ENCODE measurements at places on chromosomes 7 and 10.
A peak's percentile ranks its signal among the peaks of the same experiment; 100 is the strongest.

DNA sequence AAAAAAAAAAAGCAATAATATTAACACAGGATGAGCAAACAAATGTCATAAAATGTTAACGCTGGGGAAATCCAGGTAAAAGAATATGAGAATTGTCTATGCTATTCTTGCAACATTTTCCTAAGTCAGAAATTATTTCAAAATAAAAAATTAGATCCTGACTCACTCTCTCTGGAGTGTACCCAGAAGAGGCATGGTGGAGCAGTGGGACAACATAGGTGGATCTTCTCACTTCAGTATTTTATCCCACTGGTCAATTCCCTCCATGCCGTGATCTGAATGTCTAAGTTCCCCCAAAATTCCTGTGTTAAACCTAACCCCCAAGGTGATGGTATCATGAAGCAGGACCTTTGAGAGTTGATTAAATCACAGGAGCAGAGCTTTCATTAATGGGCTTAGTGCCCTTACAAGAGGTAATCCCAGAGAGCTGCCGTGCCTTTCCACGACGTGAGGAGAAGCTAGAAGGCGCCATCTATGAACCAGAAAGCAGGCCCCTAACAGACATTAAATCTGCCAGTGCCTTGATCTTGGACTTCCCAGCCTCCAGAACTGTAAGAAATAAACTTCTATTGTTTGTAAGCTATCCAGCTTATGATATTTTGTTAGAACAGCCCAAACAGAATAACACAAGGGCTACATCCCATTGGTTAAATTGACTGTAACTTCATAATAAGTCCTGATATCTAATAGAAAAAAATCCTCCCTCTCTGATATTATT lies 35.2 kb downstream of the USP6NL start:
- no peak for DNase-seq

DNA sequence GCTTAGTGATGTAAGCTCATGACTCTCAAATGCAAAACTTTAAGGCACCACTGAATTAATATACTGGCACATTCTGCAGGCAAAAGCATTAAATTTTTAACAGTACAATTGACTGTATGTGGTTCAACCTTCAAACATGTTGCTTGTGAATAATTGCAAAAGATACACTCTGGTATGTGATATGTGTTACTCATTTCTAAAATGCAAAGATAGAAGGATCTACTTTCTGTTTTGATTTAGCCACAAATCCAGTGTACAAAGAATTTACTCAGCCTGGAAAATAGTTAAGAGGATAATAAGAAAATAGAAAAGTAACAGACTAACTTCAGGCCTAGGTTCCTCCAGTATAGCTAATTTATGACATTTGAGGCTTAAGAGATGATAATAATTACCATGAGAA lies 66.6 kb upstream of the NOBOX start:
- no peak for DNase-seq

- DNase-seq: no peak
These were observed 338.2 kb downstream of the TCERG1L start for GRCh38 chr10:130973127-130973839.

DNA sequence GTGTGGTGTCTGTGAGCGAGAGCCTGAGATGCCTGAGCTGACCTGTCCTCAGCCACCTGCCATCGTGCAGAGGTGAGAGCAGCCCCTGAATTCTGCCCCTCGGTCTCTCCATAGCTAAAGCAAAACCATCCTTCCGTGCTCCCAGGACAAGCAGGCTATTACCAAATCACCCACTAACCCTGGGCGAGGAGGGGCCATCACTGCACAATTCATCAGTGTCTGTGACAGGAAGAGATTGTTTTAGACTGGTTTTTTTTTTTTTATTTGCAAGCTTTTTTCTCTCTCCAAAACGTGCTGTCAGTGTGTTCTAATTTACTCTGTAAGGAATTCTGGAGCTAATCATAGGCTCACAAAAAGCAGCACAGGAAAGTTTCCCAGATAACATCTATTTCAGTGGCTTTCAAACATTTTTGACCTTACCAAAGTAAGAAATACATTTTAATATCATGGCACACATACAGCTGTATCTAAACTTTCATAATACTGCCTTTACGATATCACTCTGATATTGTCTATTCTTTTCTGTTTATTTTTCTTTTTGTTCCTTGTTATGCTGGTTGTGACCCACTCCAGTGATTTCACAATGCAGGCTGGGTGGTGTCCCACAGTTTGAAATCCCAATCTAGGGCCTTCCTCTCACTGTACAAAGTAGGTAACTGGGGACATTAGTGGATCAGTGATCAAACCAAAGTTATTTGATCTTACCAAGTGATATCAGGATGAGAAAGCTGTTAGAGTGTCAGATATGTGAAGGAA lies 62.8 kb downstream of the EGFR start:
- DNase-seq: no peak

DNA sequence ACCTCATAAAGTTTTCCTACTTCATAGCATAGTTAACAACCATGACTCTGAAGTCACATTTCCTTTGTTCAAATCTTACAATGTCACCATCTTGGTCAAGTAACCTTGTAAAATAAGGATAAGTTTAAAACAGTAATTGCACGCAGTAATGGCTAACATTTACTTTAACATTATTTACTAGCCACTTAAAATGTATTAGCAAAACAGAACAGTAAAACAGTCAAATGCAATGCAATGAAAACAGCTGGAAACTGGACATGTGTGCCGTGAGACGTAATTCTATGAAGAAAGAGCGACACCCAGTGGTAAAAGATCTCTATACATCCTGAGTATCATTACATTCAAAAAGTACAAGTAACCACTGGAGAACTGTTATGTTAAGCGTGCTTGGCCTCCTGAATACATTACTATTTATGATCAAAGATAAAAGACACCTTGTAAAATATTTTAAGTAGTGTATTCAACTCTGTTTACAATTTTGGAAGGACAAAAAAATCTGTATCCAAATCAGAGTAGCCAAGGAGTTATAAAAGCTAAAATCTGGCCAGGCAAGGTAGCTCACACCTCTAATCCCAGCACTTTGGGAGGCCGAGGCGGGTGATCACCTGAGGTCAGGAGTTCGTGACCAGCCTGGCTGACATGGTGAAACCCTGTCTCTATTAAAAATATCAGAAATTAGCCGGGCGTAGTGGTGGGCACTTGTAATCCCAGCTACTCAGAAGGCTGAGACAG lies 27.2 kb downstream of the ATE1 start:
- no peak for DNase-seq

DNA sequence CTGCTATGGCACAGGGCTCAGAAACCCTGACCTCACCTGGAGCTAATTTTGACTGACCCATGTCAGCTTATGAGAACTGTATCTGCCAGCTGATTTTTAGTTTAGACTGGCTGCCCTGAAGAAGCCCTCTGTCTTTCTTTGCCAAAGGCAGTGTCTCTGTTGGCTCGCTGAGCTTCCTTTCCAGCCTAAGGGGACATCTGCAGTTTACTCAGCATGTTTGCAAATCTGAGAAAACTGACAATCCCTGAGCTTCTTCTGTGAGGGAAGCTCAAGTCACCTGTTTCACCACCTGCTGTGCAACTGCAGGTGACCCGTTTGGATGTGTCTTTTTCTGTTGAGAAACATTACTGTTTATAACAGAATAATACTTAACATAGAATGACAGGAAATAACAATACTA lies 46.0 kb downstream of the PRKAR2B start:
- DNase-seq: no peak

GRCh38 chr10:103244666-103245271 lies 918 bp upstream of the RPEL1 start:
- DNase-seq: peak; percentile 60

GRCh38 chr7:78441737-78442136 lies 643.2 kb downstream of the PHTF2 start:
- DNase-seq: no peak

- no peak for DNase-seq
These were observed 222.8 kb downstream of the PTN start for GRCh38 chr7:137120690-137121089.

GRCh38 chr7:80646083-80646865 lies 7.8 kb downstream of the CD36 start:
- DNase-seq: no peak

DNA sequence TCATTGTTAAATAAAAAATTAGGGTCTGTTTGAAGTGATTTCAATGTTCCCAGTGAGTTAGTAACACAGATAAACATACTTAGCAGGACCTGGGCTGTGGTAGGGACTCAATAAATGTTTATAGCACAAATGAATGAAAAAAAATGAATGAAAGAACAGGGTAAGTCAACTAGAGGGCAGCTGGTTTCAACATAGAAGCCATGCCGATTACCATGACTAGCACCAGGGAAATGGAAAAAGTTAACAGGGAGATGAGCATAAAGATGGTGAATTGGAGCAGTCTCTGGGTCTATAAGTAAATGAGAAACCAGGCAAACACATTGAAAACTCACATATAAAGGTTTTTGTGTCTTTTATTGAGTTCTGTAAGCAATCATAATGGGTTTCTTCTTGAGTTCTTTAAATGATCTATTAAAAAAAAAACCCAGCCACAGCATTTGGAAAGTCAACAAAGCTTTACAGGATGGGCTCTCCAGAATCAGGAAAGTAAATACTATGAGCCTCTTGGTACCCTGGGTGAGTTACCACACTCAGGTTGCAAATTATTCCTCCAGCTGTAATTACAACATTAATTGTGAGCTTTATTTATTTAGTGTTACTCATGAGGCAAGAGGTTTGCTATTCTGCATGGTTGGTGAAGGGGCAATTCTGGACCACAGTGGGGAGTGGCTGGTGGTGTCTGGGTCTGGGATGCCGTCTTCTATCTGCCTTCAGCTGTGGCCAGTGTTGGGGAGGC lies 46.1 kb upstream of the MTPN start:
- no peak for DNase-seq

DNA sequence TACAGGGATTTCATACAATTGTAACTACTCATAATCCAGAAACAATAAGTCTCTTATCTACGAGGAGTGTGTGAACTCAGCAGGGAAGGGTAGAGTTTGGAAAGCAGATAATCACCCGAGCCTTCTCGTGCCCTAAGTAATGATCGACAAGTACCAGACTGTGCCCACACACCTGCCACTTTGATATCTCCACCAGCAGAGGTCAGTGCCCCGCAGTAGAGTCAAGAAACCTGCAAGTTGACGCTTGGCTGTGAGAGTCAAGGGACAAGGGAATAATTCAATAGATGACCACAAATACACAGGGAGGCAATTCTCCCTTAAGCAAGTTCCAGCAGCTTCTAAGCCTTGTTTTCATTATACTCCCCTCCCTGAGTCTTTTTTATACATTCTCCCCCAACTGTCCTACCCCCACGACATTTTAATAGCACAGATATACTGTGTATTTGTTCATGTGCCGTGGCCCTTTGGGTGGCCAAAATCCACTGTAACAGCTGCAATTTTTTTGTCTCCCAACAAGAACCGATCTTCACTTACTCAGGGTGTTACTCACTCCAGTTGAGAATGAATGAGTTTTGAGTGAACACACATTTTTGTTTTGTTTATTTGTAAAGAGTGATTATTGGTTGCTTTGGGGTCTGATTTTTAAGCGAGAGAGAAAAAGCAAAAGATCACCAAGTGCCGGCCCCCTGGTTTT lies 106.9 kb upstream of the RHEB start:
- DNase-seq: peak; percentile 22

- DNase-seq: no peak
These were observed 140.6 kb upstream of the HPS1 start for GRCh38 chr10:98587156-98587837.

- DNase-seq: no peak
These were observed 87.2 kb upstream of the HPS1 start for GRCh38 chr10:98533746-98534445.

DNA sequence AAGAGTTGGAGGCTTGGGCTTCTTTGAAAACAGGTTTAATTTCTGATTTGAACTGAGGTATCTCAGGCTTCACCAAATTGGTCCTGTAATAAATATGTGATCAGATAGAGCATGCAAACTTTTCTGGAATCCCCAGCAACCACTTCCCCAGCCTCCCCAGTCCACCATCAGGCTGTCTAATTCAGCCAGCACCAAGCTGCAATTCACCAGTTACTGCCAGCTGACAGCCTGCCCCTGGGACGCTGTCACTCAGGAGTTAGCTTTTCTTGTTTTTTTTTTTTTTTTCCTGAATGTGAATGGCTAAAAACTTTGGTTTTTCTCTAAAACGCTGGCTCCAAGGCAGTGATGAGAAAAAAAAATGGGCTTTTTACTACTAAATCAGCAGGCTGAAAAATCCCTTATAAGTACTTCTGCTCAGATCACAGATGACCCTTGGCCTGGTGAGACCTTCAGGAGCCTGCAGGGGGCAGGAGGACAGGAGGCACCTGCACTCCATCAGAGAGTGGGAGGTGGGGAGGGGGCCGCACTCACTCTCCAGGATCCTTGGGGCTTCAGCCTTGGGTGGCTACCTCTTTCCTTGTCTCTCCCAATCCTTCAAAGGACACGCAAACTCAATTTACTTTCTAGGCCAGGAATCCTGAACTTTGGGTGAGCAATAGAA lies 349.4 kb downstream of the GATA3 start:
- DNase-seq: no peak

DNA sequence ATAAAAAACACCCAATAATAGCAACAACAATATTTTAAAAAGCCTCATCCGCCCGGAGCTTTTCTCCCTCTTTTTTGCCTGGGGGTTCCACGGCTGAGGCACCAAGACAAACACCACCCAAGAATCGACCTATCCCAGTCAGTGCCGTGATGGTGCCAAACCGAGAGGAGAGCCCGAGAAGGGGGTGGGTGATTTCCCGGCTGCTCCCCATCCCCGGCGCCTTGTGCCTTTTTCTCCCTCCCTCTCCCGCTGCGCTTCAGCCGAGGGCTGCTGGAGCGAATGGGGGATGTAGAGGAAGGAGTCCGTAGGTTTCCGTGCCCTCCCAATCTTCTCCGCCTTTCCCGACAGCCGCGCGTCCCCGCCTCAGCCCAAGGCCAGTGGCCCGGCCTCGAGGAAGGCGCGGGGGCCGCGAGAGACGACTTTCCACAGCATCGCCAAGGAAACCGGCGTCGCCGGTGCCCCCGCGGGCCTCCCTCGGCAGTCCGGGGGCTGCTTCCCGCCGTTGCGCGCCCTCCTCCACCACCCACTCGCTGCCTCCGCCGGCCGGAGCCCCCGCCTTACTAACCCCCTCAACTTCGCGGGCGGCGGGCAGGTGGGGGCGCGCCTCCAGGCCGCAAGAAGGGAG lies 1.3 kb downstream of the EGR2 start:
- no peak for DNase-seq

DNA sequence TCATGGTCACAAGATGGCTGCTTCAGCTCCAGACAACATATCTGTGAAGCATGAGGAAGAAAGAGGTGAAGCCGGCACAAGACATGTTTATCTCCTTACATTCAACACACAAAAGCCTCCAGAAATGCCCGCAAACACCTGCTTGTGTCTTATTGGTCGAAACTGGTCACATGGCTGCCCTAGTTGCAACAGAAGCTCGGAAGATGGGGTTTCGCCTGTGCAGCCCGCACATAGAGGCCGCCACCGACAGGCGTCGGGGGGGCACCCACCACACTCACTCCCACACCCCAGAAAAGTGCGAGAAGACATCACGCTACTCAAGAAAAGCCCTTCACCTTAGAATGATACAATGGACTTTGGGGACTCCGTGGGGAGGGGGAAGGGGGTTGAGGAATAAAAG lies 63.0 kb upstream of the MGMT start:
- no peak for DNase-seq

- no peak for DNase-seq
These were observed 730.0 kb upstream of the IGFBP3 start for GRCh38 chr7:46651070-46651469.
